Fibroblast of the aortic adventitia (primary cell): ENCODE measurements at places on chromosomes 6 and 20. TPM values are rescaled to one million over a fixed set of nuclear protein-coding genes. Genes with fewer than 3 reads are reported as not detected.
A peak's percentile ranks its signal among the peaks of the same experiment; 100 is the strongest.

Gene LPA
- total RNA-seq: not detected in 2 replicates

Gene NNAT
- 0.36 and 2.8 TPM in 2 replicates for total RNA-seq

Gene OR14J1
- not detected in 2 replicates for total RNA-seq

Gene MEP1A
- total RNA-seq: not detected in 2 replicates

Gene C20orf204
- 1.6 and 2.1 TPM in 2 replicates for total RNA-seq

GRCh38 chr6:38773338-38773737, 58.2 kb downstream of the DNAH8 start:
- DNase-seq: no peak

GRCh38 chr6:133466680-133467079, 225.5 kb downstream of the EYA4 start:
- peak; percentile 62 for DNase-seq

DNA sequence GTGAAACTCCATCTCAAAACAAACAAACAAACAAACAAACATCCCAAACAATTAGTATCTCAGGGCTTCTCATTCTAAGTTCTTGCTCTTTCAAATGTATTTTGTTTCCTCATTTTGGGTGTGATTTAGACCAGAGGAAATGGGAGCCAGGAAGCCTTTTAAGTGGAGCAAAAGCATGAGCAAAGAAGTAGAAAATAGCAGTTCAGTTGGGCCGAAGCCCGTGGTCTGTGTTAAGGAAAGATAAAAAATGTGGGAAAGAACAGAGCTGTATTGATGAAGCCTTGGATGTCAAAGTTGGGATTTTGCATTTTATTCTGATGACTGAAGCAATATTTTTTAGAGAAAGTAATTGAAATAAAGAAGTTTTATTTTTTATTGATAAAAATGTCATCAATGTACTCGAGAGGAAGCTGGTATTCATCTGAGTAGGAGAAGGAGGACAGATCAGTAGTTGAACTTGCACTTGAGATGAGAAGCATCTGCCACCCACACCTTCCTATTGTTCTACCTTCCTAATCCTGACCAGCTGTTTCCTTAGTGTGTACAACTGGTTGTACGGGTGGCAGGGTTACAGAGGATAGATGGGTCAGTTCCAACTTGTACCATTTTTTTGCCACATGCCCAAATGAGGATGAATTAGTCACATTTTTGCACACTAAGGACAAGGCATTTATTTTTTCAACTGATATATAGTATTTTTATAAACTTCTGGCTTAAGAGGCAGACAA, 56.1 kb downstream of the KIAA0408 start:
- peak; percentile 26 for DNase-seq

DNA sequence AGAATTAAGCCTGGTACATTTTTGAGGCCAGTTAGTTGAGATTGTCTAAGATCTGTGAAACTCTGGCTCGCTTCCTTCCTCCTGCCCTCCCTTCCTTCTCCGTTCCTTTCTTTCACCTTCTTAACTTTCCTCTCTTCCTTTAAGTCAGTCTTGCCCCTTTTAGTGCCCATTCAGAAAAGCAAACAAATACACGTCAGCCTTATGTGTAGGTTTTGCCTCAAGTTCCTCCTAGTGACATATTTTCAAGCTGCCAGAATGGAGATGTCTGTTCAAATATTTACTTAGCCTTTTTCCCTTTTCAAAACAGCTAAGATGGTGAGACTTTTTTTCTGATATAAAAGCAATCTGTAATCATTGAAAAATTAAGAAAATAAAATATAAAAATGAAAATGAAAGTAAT, 178.4 kb downstream of the FARS2 start:
- DNase-seq: no peak

DNA sequence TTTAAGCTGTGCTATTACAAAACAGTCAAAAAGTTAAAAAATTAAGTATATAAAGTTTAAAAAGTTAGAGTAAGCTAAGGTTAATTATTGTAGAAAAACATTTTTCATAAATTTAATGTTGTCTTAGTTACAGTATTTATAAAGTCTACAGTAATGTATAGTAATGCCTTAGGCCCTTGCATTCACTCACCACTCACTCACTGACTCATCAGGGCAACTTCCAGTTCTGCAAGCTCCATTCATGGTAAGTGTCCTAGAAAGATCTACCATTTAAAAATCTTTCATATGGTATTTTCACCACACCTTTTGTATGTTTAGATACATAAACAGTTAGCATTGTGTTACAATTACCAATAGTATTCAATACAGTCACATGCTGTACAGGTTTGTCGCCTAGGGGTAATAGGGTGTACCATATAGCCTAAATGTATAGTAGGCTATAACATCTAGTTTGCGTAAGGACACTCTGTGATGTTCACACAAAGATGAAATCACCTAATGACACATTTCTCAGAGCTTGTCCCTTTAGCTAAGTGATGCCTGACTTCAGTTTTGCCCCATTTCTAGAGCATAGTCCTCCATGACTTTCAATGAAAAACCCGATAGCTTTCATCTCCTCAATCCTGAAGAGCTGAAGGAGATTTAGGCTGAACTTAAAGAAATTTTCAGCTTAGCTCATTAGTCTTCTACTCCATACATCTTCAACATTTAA, 14.9 kb upstream of the HLA-DRA start:
- DNase-seq: no peak

DNA sequence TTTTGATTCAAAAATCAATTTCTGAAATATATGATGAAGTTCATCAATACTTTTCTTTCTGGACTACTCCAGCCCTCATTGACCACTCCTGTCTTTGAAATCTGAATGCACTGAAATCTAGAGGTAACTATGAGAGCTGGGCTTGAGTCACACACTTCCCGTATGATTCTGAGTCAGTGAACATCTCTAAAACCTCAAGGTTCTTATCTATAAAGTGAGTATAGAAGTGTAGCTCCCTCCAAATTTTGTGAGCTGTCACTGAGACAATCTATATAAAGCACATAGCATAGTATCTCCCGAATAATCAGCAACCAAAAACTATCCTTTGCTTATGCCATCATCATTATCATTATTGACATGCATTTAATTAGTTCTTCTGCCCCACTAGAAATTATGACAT, 182.4 kb downstream of the TSHZ2 start:
- peak; percentile 19 for DNase-seq

GRCh38 chr20:21682521-21682954, 22.9 kb upstream of the PAX1 start:
- no peak for DNase-seq
